ENCODE measurements at places on chromosomes 5 and 9.
A peak's percentile ranks its signal among the peaks of the same experiment; 100 is the strongest.

- DNase-seq: no peak
Measured at GRCh38 chr9:33419708-33420303, 17.4 kb upstream of the AQP7 start.

DNA sequence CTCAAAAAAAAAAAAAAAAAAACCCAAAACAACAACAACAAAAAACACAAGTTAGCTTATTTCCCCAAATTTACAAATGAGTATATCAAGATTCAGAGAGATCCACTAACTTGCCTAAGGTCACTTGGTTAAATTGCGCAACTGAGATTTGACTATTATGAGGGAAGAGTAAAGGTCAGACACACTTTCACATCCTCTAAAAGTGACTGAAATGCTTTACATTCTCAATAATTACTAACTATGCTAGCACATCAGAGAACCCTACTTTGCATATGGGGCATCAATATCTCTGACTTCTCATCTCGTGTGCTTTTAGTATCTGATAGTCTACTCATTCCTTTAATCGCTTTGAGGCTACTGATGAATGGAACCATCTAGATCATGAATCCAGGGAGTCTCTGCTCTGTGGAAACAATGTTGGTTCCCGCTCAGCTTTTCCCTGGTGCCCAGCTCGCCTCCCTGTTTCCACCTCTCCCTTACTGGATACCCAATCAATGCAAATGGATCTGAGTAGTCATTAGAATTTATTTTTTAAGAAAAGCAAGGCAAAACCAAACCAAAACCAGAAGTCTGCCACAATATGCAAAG lies 182.1 kb upstream of the TRIM32 start:
- DNase-seq: no peak

DNA sequence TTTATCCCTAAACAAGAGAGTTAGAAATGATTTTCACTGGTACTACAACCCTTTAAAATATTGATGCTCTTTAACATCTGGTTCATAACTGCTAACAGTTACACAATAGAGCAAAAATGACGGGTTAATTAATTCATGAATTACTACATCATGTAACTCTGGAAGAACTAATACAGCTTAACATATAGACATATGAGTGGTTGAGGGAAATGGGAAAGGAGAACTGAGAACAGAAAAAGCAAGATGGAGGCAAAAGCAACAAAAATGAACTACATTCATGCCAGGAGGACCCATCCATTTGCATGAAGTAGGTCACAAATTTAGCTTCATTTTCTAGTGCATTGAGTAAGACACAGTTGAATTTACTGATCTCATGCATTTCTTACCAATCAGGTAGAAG lies 61.8 kb downstream of the C9 start:
- no peak for DNase-seq

DNA sequence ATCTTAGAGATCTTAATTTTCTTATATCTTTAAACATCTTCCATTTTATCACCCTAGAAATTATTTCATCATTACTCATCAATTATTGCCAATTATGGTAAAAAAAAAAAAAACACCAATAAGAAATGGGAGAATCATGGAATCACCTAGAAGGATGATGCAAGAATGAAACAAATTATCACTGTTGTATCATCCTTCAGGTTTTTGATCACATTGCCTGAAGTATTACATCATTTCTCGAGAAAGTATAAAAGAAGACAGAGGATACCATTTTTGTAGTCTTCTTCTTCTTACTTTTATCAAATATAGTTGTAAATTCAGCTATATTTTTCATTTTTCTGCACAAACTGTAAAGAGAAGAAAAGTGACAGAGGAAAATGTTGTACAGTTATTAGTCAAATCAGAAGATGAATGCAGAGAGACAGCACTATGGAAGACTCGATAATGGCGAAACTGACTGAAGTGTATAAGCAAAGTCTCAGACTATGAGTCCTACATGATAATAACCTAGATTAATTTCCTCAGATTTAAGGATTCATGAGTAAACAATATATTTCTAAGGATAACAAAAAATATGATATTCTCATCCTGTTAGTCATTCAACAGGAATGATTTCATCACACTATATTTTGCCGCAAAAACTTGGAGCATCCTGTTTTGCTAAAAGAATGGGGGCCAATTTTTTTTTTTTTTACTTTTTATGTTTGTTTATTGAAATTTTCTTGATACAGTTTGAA lies 5.9 kb upstream of the STC2 start:
- no peak for DNase-seq

DNA sequence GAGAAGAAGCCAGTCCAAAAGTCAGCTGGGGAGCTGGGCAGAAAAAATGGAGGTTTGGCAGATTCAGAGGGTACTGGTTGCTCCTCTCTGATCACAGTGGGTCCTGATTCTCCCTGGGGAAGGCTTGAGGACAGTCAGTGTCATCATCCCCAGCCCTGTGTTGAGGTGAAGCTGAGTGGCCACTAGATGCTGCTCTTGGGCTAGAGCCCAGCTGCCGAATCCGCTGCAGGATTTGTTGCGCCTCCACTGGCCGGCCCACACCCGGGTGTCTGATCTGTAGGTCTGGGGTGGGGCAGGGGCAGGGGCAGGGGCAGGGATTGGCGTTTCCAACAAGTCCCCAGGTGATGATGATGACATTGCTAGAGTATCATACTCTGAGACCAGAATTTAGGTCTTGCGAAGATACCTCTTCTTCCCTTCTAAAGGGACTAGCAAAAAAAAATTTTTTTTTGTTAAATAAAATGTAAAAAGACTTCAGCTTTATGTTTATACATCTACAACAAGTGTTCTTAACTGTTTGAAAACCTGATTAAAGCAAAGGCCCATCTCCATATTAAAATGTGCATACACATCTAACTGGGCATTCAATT lies 106.8 kb downstream of the PDE6A start:
- peak; percentile 52 for DNase-seq

DNA sequence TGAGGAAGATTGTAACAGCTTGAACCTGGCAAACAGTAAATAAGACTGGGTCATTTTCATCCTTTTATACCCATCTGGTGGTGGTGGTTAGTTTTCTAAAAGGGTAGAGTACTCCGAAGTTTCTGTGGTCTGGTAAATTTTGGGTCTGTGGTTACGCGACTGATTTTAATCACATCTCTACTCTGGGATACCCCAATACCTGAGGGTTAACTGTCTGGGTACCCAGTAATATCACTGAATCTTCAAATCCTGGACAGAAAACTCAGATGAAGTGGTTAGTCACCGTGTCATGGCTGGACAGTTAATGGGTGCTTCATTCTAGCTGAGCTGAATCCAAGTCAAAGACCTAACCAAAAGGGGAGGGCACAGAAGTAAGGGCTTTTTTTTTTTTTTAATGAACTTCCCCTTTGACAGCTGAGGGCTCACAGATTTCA lies 474.2 kb downstream of the GADD45G start:
- DNase-seq: no peak

- DNase-seq: no peak
Measured at GRCh38 chr5:171849585-171850323, 64.1 kb downstream of the SMIM23 start.

DNA sequence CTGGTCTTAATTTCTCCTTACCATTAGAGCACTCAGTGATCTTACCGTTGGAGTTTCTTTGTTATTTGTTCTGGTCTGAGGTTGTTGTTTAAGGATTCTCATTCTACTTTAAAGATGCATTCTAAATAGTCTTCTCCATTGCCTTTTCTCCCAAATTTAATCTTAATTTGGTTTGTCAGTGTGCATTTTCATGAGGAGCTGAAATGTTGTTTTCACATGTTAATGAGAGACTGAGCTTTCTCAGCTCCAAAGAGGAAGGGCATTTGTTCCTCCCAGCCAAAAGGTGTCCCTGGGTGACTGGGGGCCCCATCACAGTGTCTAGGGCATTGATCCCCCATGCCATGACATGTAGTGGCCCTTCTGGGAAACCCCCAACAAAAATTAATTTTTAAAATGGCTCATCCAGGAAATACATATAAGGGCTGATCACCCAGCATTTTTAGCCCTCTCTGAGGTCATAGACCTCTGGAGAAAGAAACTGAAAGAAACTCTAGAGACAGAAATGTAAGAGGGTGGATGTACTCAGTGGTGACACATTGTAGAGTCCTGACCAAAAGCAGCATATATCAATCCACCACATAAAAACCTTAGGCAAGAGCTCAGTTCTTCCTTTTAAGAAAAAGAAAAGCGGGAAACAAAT lies 240.4 kb upstream of the RAI14 start:
- no peak for DNase-seq

- no peak for DNase-seq
Measured at GRCh38 chr5:83368835-83369234, 102.7 kb upstream of the VCAN start.

DNA sequence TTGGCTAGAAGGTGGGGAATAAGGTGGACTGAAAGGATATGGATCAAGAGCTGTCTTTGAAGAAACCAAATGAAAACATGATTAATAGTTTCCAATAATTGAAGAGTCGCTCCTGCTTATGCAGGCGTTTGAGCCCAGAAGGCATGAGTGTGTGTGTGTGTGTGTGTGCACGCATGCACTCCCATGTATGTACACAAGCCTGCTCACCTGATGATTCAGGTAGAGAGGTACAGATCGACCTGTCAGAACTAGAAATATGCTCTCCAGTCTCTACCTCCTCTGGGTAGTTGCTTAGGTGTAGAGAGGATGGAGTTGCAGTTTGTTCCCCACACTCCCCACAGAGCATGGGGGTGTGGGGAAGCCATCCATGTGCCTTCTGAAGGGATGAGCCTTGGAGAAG lies 1.1 kb upstream of the FGF1 start:
- no peak for DNase-seq

GRCh38 chr5:66854416-66854815 lies 258.2 kb downstream of the MAST4 start:
- no peak for DNase-seq

- DNase-seq: no peak
Measured at GRCh38 chr9:85115473-85115872, 445.9 kb downstream of the NTRK2 start.

GRCh38 chr9:5838884-5839571 lies 6.1 kb upstream of the ERMP1 start:
- no peak for DNase-seq

DNA sequence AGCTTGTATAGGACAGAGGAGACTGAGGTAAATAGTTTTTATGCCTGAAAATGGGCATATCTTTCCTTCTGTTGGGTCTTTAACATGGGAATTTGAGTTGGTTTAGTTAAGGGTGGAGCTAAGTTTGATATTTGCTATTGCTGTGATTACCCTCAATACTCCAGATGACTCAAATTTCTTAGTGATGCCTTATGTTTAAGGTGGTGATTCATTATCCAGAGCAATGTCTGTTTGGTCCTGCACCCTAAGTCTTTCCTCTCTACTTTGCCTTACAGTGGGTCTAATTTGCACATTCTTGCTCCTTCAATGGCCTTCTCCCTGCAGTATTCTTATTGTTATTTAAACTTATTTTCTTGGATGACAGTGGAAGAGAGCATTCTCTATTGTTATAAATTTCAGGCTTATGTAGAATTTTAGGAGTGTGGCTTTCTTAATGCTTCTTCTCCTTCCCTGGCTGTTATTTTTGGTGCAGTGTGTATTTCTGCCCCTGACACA lies 312.9 kb upstream of the RPS23 start:
- DNase-seq: no peak

DNA sequence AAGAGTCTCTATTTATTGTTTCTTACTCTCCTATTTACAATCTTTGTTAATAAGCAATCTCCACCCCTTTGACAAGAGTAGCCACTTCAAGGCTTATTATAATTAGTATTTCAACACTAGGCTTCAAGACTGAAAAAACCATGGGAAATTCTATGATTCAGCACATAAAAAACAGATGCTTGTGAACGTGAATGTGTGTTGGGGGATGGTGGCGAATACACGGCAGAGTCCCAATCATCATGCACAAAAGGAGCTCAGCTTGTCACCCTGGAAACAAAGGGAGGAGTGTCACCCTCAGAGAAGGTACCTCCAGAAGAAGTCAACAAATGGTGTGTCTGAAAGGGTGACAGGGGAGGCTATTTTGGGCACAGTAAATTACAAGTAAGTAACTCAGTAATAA lies 157.2 kb upstream of the RETREG1 start:
- DNase-seq: no peak

GRCh38 chr5:60826653-60827052 lies 17.4 kb downstream of the ELOVL7 start:
- no peak for DNase-seq

- no peak for DNase-seq
Measured at GRCh38 chr9:81597419-81598122, 91.8 kb downstream of the TLE1 start.
